Neuronal stem cell (in vitro differentiated cells): ENCODE measurements at places on chromosomes 1 and 21.

DNA sequence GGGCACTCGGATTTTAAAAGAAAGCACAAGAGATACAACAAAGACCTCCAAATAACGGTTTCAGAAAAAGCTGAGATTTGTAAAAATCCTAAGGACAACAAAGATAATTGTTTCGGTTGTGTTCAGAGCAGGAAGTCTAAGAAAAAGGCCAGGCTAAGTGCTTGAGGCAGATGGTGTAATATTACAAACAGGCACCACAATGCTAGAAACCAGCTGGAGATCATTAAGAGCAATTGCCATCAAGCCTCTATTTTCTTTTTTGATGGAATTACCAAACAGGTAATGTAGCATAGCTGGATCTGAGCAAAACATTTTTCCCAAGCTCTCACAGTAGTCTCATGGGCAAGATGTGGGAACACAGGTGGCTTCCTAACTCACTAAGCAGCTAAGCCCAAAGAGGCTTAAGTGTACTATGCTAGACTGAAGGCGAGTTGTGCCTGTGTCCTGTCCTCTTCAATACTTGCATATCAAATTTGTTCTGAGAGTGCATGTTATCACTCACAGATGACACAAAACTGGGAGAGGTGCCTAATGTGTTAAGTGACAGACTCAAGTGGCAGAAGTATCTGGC, 161.6 kb downstream of the GLUL start:
- peak; percentile 18 for DNase-seq

DNA sequence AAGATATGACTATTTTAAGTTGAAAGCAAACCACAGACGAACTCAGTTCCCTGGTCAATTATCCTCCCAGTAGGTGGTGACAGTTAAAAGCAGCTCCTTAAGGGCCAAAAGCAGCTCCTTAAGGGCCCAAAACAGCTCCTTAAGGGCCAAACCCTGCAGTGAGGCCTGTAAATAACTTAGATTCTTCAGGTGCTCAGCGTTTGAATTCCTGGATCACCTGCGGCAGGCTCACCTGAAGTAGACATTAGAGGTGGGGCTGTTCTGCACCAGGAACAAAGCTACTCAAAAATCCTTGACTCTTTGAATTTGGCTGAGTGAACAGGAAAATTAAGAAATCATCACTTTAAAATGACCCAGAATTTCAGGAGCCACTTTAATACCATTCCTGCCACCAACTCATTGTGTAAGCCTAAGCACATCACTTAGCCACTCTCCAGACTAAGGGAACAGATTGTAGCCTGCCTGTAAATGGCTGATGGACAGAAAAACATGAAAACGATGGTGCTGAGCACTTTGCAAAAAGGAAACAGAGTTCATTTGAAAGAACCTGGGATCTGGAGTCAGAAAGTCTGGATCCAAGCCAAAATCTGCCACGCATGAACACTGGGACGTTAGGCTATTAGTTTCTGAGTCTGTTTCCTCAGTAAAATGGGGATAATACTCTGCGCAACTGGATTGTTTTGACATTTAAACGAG, 126.9 kb downstream of the LRIG2 start:
- DNase-seq: no peak

DNA sequence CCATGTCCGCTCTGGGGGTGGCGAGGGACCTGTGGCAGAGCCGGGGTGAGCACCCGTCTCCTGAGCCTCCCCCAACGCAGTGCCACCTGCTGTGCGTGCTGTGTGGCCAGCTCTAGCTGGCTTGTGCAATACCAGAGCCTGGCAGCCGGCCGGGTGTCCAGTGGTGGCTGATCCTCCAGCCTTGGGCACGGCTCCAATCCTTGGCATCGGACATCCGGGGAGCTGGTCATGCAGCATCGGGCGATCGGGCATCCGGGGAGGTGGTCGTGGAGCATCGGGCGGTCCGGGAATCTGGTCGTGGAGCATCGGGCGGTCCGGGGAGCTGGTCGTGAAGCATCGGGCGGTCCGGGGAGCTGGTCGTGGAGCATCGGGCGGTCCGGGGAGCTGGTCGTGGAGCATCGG, 8.1 kb downstream of the SLX9 start:
- DNase-seq: no peak

DNA sequence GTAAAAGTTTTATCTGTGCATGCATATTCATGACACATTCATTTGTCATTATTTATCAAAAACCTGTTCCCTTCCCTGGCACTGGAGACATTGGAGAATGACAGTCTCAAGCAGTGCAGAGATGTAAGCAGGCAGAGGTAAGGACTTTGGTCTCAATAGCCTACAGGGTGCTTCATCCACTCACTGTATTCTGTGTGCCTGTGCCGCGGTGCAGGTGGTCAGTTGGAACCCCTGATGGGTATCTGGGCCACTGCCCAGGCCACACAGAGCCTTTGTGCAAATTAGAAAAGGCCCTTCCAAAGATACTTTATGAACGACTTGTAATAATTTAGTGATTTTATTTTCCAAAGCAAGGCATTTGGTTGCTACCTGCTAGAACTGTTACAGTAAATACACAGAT, 44.0 kb downstream of the CDC42 start:
- DNase-seq: no peak

DNA sequence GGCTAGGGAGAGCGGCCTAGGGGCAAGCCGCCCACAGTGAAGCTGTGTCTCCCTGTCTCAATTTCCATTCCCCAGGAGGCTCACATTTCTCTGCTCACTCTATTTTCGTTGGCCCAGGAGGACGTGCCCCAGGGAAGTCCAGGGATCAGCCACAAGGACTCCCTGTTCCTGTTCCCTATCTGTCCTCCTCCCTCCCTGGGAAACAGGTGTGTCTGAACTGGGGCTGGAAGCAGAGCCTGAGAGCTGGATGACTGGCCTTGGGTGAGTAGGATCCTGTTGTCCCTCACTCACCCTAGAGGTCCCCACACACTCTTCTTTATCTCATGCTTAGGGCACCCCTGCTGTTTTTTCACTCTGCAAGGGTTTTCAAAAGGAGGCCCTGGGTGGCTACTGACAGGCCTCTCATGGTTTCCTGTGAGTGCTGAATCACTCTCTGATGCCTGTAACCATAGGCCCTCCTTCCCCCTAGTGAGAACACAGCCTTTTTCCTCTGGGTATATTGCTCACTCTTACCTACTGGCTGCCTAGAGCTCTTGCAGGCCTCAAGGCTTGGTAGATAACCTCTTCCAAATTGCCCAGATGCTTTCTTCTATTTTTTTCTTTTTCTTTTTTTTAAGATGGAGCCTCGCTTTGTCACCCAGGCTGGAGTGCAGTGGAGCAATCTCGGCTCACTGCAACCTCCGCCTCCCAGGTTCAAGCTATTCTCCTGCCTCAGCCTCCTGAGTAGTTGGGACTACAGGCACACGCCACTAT, 3.3 kb upstream of the UTP11 start:
- DNase-seq: no peak

GRCh38 chr21:38495696-38496095, 2.6 kb downstream of the ERG start:
- no peak for DNase-seq

DNA sequence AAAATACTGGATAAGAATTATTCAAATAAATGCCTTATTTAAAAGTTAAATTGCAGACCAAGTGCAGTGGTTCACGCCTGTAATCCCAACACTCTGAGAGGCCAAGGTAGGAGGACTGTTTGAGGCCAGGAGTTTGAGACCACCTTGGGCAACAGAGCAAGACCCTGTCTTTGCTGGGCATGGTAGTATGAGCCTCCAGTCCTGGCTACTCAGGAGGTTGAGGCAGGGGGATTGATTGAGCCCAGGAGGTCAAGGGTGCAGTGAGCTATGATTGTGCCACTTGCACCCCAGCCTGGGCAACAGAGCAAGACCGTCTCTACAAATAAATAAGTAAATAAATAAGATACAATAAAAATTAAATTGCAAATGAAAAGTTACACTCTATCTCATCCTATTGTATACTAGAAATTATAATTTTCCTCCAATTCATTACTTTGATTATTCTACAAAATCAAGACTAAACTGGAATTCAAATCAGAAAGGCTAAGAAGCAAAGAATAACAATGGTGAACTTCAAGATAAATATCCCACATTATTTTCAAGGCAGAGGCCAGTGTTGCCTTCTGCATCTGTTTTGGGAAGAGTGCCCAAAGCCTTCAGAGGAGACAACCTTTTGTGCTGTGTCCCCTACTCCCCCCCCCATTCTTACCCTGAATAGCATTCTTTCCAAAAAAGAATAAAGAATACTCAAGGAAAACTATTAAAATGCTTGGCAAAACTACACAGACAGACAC, 73.3 kb upstream of the IRF2BP2 start:
- DNase-seq: no peak

DNA sequence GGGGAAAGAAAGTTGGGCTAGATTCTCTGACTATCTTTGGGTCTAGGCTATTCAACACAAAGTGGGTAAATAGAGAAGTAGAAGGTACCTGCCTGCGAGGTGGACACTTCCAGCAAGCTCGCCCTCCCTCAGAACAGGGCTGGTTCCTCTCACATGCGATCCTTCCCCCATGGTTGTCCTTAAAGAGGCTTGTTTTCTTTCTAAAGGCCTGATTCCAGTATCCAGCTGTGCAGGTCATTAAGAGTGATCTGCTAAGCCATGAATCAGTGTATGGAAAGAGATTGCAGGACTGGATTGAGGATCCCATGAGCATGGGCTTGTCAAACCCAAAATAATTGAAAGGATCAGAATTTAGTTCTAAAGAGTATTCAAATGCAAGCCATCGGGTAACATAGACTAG, 189.0 kb downstream of the URB2 start:
- DNase-seq: no peak

- no peak for DNase-seq
Observed at GRCh38 chr1:2472561-2473177, 3.4 kb upstream of the PLCH2 start.

DNA sequence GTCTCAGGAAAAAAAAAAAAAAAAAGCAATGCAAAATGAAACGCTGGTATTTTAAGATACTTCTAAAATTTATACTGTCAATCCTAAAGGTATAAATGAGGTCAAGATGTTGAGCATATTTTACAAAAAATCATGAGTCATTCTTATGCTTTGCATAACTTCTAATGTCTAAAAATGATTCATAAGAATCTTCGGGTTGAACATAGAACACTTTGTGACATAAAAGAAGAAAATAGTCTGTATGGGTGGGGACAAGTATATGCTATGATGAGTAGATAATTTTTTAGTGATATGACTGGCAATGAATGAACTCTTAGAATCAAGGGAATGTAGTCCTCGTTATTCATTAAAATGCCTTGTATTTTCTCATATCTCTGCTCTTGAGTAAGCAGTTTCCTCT, 416.9 kb upstream of the USP24 start:
- DNase-seq: no peak

GRCh38 chr21:30257773-30258172, 25.0 kb downstream of the KRTAP24-1 start:
- DNase-seq: peak; percentile 26
